AG04449 (cell line): ENCODE measurements at places on chromosomes 3 and 15.

DNA sequence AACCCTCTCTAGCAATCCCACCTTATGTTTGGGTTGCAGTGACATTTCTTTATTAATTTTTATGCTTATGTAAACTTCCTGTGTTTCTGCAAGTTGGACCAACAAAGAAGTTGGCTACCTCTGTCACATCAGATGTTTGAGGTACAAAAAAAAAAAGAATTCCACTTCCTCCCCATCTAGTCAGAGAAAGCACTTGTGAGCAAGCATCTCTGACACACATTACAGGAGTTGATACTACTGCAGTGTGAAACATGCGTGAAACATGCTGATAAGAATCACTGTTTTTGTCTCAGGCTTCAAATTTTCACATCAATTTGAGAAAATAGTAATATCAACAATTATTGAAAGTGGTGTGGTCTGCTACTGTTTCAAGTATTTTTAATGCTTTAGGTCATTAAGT, 1.3 kb downstream of the SCAANT1 start:
- no peak for DNase-seq

- DNase-seq, result no peak
These were observed 173.9 kb downstream of the MEIS2 start for GRCh38 chr15:36926427-36926825.

GRCh38 chr3:4547799-4548198, 54.7 kb downstream of the ITPR1 start:
- DNase-seq, result no peak

GRCh38 chr3:46186471-46187340, 21.4 kb downstream of the CCR1 start:
- DNase-seq, result no peak

GRCh38 chr3:151684094-151684493, 49.6 kb upstream of the AADACL2 start:
- DNase-seq, result no peak

- DNase-seq, result no peak
These were observed 41.3 kb upstream of the ETV5 start for GRCh38 chr3:186150041-186150830.

DNA sequence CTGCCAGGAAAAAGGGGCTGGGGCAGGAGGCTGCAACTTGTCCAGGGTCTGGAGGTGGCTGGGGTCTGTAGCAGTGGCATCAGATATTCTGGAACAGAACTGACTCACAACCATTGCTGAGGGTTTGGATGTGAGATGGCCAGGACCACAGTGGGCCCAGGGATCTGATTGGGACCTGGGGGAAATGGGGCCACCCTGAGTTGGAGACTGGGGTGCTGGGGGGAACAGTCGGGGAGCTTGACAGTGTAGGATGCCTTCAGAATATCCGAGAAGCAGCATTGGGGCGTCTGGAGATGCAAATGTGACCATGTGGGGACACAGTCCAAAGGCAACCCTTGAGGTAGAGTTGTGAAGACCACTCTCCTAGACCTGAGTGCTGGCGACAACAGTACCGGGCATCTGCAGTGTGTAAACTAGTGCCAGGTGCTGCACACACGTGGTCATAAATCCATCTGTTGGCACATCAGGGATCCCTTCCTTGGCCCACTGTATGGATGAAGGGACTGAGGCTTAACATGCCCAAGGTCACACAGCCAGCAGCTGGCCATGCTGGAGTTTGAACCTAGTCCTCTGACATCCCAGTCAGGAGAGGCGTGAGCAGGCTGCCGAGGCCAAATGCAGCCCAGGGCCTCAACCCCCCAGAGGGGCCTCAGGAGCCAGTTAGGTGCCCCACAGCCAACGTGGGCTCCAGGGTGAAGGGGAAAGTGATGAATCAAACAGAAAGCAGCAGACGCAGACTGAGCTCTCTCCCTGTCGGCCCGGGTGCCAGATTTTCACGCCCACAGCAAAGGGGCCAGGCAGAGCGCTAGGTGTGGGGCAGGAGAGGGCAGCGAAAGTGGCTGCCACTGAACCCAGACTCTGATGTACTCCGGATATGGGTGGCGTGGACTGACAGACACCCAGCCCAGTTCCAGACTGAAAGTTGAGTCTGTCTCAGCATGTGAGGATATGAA, 18.8 kb downstream of the HEMK1 start:
- DNase-seq, result no peak

- no peak for DNase-seq
These were observed 1.0 kb upstream of the PCCB start for GRCh38 chr3:136249091-136249490.

- DNase-seq, result no peak
These were observed 1046.0 kb upstream of the NR2F2 start for GRCh38 chr15:95284492-95284891.

DNA sequence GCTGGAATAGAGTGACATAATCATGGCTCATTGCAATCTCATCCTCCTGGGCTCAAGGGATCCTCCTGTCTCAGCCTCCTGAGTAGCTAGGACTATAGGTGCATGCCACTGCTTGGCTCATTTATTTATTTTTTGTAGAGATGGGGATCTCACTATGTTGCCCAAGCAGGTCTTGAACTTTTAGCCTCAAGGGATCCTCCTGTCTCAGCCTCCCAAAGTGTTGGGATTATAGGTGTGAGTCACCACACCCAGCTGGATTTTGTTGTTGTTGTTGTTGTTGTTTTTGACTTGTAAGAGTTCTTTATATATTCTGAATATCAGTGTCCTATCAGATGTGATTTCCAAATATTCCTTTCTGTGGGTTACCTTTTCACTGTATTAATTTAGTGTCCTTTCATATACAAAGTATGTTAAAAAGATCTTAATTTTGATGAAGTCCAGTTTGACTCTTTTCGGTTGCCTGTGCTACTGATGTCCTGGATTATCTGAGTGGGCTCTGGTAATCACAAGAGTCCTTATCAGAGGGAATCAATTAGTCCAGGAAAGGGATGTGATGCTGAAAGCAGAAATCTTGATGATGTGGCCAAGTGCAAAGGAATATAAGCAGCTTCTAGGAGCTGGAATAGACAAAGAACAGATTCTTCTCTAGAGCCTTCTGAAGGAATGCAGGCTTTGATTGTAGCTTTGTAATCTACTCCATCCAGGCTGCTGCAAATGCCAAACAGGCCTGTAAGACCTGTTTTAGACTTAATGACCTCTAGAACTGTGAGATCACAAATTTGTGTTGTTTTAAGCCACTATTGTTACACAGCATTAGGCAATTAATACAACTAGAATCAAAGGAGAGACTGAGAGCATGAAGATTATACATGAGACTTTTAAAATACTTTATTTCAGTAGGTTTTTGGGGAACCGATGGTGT, 30.2 kb downstream of the NCK1 start:
- DNase-seq, result no peak

GRCh38 chr15:89307046-89307587, 27.5 kb downstream of the POLG start:
- peak; percentile 9 for DNase-seq

DNA sequence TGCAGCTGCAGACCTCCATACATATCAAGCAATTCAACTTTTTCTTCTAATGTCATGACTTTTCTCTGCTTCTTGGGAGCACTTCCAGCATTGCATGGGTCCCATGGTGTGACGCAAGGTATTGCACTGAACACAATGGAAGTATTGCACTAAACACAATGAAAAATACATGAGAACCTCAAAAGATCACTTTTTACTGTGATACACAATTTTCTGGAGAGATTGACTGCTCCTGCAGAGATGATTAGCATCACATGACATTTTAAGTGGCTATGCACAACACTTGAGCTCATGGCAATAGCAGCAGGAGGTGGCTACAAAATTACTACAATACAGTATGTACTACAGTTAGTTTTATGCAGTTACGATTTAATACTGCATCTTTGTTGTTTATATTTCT, 113.5 kb upstream of the BHLHE40 start:
- no peak for DNase-seq

- no peak for DNase-seq
These were observed 145.4 kb downstream of the KLHL25 start for GRCh38 chr15:85649372-85649771.
